ENCODE measurements at places on chromosomes 1 and 21. TPM values are rescaled to one million over a fixed set of nuclear protein-coding genes. Genes with fewer than 3 reads are reported as not detected.

PLA2G2D gene
- 0.05 TPM for polyA plus RNA-seq

MTARC1 gene
- 4.5 TPM for polyA plus RNA-seq

PYHIN1 gene
- polyA plus RNA-seq, result 0.22 TPM

OR2T1 gene
- polyA plus RNA-seq, result not detected

DNA sequence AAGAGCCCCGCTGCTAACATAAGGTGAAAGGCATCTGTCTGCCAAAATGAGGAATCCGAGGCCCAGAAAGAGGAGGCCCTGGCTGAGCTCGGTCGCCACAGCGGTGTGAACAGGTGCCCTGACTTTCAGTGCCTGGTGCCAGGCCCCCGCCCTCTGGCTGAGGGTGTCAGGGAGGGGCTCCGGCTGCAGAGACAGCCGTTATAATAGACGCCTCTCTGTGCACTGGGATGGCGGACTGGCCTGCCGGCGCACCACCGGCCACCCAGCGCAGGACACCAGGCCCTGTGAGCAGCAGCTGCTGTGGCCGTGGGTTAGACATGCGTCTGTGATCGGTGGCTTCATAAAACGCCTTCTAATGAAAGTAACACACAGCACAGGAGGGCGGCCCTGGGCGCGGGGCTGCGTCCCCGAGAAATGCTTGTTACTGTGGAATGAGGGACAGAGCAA, 51.4 kb upstream of the ACTRT2 start:
- DNase-seq, result no peak

- DNase-seq, result peak; percentile 53
Measured at GRCh38 chr1:25608488-25609178, 8.0 kb upstream of the MAN1C1 start.

- no peak for DNase-seq
Measured at GRCh38 chr1:187566354-187566753, 737.6 kb downstream of the PLA2G4A start.

GRCh38 chr1:31510853-31511789, 65.2 kb upstream of the TINAGL1 start:
- DNase-seq, result no peak

GRCh38 chr21:43020771-43021170, 46.4 kb downstream of the PKNOX1 start:
- DNase-seq, result no peak

DNA sequence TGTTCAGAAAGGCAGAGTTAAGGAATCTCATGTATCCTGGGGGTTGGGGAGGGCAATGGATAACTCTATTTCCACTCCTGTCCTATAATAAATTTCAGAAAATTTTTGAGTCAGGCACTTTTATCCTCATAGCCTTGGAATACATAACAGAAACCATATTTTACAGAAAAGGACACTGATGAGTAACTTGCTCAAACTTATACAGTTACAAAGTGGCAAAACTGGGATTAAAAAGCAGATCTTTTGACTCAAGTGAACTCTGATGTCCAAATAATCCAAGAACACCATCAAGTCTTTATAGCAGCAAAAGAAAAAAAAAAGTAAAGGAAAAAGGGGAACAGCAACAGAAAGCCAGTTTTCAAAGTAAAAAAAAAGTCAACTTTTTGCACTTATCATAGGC, 36.9 kb downstream of the PHC2 start:
- no peak for DNase-seq

- no peak for DNase-seq
Measured at GRCh38 chr21:45421071-45421845, 16.3 kb downstream of the COL18A1 start.

DNA sequence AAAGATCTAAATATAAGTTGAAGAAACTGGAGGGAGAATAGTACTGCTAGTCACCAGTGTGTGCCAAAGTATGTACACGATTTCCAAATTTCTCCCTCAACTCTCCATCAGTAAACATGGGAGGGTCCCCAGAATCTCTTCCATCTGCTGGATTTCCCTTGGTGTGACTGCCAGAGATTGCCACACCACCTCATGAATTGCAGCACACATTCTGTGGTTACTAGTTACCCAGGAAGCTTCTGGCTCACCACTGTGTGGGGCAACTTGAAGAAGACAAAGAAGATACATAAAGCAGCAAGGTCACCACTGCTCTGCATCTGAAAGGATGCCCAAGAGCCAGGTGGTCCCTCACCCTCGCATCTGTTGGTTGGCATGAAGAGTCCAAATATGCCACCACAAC, 191.7 kb upstream of the ESRRG start:
- DNase-seq, result no peak

GRCh38 chr1:218171302-218171893, 113.7 kb upstream of the RRP15 start:
- DNase-seq, result peak; percentile 32

DNA sequence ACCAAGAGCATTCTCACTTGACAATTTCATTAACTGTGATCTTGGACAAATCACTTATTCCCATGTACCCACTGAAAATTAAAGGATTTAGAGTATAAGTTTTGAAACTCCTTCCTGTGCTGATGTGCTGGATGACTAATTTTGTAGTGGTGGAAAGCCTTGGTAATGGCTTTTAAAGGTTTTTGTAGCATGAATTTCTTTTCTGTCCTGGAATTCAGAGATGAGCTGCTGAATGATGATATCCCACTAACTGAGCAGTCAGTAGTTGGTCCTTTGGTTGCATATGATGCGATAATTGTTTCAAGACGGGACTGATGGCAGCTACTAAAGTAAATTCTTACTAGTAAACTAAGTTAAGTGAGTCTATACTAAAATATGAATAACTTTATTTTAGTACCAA, 5.2 kb downstream of the RPL5 start:
- no peak for DNase-seq

GRCh38 chr1:183270541-183271141, 84.6 kb downstream of the LAMC2 start:
- DNase-seq, result no peak

GRCh38 chr1:16153999-16154673, 1.7 kb downstream of the EPHA2 start:
- no peak for DNase-seq

- no peak for DNase-seq
Measured at GRCh38 chr1:147246910-147247655, 4.6 kb downstream of the CHD1L start.

- DNase-seq, result no peak
Measured at GRCh38 chr21:45506241-45506817, 35.9 kb downstream of the SLC19A1 start.
